ENCODE measurements at places on chromosomes 12 and 14.

GRCh38 chr12:64944966-64945365, 120.5 kb downstream of the TBC1D30 start:
- no peak for DNase-seq

DNA sequence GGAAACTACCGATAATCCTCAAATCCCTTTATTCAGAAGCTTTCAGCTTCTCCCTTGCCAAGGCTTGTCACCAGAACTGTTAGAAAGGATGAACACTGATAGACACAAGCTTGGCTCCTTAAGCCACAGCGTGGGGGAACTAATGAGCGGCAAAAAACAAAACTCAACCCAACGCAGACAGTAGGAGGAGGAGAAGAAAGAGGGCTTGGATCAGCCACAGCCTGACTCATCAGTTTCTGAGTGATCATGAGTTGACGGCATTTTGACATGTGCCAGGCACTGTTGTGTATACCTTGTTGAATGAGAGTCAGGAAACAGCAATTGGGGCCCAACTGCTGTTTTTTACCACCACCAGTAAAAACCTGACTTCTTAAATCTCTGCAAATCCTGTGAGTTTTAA, 23.7 kb downstream of the PLXNC1 start:
- no peak for DNase-seq

- DNase-seq, result no peak
Observed at GRCh38 chr14:22648506-22648905, 4.4 kb upstream of the OR6J1 start.

DNA sequence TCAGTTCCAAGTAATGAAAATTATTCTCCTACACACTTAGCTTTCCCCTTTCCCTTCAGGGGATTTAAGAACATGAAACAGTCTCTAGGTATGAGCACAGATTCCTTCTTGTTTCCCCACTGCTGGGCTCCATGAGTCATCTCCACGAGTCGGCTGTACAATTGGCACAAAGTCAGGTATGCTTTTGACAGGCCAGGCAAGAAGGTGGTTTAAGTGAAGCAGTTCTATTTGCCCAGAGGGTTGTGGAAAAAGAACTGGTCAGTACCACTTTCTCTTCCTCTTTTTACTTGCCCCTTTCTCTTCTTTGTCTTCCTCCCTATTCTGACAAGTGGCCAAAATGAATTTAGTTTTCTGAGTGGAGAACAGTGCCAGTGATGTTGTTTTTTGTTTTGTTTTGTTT, 16.3 kb downstream of the DYNC1H1 start:
- DNase-seq, result no peak

- no peak for DNase-seq
Observed at GRCh38 chr14:76698631-76699030, 62.6 kb upstream of the VASH1 start.

DNA sequence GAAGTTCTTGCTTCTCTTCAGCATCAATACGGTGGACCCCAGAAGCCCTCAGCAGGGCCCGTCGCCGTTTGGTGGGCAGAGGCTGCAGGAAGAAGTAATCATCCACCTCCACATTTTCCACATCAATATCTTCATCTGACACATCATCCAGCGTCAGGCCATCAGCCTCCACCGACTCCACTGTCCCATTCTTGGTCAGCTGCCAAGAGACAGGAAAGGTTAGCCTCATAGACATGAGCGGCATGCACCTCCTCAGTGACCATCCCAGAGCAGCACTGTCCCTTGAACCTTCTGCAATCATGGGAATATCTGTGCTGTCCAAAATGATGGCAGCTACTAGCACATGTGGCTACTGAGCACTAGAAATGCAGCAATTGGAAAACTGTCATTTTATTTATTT, 15.6 kb downstream of the CSRNP2 start:
- DNase-seq, result no peak

DNA sequence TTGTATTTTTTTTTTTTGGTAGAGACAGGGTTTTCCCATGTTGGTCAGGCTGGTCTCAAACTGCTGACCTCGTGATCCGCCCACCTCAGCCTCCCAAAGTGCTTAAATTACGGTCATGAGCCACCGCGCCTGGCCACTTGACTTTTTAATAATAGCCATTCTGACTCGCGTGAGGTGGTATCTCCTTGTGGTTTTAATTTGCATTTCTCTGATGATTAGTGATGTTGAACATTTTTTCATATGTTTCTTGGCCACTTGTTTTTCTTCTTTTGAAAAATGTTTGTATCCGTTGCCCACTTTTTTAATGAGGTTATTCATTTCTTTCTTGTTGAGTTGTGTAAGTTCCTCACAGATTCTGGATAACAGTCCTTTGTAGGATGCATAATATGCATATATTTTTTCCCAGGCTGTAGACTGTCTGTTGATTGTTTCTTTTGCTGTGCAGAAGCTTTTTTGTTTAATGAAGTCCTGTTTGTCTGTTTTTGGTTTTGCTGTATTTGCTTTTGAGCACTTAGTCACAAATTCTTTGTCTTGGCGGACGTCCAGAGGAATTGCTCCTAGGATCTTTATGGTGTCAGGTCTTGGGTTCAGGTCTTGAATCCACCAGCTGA, 10.3 kb upstream of the PGAM5 start:
- no peak for DNase-seq

DNA sequence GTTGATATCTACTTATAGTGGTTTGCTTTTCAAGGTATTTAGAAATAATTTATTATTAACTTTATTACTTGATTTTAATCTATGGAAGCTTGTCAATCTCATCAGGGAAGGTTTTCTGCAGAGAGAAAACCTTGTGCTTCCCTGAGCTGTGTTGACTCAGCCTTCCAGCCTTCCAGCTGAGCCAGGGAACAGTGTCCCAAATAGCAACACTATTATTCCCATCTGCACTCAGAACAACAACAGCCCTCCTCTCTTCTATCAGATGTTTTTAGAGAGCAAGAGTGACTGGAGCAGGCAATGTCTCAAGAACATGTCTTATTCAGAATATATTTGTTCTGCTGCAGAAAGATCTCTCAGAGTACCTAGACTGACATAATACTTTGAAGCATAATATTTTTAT, 389.9 kb upstream of the GARIN6 start:
- no peak for DNase-seq

DNA sequence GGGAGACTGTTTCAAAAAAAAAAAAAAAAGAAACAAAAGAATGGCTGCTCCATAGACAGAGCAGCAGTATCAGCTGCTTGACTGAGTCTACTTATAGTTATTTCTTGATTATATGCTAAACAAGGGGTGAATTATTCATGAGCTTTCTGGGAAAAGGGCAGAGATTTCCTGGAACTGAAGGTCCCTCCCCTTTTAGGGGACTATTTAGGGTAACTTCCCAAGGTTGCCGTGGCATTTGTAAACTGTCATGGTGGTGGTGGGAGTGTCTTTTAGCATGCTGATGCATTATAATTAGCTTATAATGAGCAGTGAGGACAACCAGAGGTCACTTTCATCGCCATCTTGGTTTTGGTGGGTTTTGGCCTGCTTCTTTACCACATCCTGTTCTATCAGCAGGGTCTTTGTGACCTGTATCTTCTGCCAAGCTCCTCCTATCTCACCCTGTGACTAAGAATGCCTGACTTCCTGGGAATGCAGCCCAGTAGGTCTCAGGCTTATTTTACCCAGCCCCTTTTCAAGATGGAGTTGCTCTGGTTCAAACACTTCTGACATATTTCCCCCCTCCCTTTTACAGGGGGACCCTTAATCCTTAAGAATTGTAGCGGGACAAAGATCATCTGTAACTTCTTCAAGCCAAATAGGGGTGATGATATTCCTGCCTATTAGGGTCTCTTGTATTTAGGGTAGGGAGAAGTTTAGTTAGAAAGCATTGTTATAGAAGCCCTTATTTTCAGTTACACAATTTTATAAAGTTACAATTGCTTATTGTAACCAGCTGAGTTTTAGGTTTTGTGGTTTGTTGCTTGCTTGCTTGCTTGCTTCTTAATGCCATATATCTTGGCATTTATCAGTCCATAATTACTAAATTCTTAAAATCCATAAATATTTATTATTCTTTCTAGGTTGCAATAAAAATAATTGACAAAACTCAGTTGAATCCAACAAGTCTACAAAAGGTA, 42.5 kb downstream of the MARK3 start:
- no peak for DNase-seq

DNA sequence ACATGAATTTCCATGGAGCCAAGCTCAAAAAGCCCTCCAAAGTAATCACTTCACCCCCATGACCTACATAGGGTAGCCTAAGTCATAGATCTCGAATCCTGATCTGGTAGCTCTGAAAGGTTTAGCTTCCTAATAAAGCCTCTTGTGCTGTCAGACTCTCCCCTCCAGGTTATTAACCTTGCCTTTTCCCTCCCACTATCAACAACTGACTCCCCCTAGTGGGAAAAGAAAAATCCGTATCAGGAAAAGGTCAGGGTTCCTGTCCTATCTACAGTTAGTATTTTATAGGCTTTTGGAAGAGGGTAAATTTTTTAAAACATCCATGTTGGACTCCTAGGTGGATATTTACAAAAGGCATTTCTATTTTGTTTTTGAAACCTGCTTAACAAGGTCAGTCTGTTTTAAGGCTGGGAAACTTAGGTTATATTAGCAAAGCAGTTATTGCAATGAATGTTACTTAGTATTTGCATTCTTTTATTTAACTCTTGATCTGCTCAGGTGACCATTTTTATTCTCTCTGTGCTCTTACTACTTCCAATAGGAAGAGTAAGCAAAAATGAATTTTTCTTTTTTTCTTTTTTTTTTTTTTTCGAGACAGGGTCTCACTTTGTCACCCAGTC, 8.0 kb downstream of the YY1 start:
- DNase-seq, result peak; percentile 79

DNA sequence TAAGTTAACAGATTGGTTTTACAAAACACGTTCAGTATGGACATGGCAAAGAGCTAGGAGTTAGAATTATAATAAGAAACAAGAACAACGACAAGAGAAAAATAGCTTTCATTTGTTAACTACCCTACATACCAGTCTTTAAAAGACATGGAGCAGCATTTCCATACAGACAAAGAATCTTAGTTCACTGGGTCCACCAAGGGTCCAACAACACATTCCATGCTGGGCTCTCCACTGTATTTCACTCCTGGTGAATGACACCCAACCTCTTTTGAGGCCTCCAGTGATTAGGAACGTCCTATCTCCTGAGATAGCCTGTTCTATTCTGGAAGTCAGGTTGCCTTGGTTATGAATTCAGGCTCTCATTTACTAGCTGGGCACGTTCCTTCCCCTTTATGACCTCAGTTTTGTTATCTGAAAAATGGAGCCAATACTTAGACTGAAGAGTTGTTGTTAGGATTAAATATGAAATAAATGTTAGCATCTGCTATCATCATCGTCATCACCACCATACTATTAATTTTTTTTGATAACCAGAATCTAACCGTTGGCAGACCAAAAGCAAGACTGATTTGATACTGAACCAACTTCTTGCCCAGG, 37.7 kb downstream of the C12orf75 start:
- DNase-seq, result no peak

DNA sequence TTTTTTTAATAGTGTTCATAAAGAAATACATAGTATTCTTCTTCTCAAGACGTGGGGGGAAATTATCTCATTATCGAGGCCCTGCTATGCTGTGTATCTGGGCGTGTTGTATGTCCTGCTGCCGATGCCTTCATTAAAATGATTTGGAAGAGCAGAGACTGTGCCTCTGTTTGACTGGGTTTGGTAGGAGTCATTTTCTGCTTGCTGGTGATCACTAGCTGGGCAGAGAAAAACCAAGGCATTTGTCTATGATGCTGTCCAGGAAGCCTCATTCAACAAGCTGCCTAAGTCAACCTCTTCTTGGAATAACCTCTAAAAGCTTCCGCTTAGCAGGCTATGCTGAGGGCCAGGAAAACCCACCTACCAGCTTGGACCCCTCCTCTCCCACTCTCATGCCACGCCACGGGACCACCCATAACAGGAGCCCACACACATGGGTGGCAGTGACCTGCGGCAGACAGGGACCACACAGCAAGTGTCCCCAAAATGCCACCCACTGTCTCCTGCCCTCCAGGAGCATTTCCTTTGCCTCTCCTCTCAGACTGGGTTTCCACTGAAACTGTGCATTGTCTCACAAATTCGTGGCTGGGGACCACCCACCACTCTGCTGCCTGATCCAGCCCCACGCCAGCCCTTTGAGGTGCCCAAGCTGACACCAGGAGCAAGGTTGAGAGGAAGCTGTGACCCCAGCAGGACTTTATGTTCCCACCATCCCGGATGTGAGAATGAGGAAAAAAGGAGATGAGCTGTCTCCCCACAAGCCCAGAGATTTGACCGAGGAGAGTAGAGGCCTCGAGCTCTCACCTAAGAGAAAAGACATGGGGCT, 36.8 kb downstream of the DAD1 start:
- DNase-seq, result no peak

DNA sequence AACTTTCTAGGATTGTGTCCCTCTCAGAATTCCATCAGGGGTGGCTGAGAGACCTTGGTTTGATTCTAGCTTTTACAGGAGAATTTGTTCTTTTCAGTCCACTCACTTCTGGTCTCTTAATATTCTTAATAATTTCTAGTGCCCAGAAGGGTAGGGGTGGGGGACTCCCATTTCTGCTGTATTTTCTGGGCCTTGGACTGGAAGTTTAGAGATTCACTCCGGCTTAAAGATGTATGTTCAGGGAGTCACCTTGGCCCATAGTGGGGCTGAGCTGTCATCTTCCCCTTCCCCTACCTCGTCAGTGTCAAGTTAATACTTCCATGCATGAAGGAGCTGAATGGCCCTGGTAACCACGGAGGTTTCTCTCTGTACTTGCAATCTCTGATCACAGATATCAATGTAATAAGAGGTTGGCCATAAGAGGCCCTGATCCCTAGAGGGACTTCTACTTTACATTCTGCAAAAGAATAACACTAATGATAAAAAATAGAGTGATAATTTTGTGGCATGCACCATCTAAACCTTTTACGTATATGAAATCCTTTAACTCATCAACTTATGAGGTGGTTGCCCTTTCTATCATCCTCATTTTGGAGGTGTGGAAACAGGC, 6.7 kb downstream of the KRT81 start:
- no peak for DNase-seq

DNA sequence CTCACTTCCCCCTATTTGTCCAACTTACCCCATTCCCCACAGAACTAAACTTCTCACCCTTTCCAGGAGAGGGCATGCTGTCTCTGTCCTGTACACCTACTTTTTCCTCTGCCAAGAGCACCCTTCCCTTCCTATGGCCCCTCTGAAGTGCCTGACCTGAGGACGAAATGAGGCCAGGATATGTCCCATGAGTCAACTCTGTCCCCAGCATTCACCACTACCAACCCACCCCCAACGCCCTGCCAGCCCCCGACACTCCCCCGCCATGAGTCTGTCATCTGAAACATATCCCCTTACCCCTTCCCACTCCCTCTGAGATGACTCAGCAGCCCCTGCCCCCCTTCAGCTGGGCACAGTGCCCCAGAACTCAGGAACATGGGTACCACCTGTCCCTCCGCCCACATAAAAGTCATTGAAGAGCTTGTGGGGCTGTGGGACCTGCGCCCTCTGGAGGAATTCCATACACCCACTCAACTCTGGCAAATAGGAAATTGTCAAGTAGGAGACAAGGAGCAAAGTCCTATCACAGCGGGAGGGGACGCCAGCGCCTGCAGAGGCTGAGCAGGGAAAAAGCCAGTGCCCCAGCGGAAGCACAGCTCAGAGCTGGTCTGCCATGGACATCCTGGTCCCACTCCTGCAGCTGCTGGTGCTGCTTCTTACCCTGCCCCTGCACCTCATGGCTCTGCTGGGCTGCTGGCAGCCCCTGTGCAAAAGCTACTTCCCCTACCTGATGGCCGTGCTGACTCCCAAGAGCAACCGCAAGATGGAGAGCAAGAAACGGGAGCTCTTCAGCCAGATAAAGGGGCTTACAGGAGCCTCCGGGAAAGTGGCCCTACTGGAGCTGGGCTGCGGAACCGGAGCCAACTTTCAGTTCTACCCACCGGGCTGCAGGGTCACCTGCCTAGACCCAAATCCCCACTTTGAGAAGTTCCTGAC, 26.3 kb downstream of the ITGA7 start:
- DNase-seq, result peak; percentile 83

GRCh38 chr12:52041695-52042123, 9.5 kb upstream of the NR4A1 start:
- no peak for DNase-seq

Data from kidney (tissue), 22 donors.